ENCODE measurements at places on chromosomes 6 and 20. TPM values are rescaled to one million over a fixed set of nuclear protein-coding genes. Genes with fewer than 3 reads are reported as not detected.

LGSN gene
- not detected for total RNA-seq

COL9A3 gene
- total RNA-seq = not detected

LBP gene
- not detected for total RNA-seq

HLA-DQB1 gene
- 7.4 TPM for total RNA-seq

SLC9A8 gene
- 11.4 TPM for total RNA-seq

RAET1G gene
- total RNA-seq = not detected

MACROD2 gene
- not detected for total RNA-seq

FAM209B gene
- 0.64 TPM for total RNA-seq

PSORS1C2 gene
- total RNA-seq = not detected

SLC26A8 gene
- not detected for total RNA-seq

ANGPT4 gene
- not detected for total RNA-seq

RNF114 gene
- 76.5 TPM for total RNA-seq

TREM1 gene
- 4.3 TPM for total RNA-seq

HLA-DRA gene
- total RNA-seq = 1.6 TPM

TAP2 gene
- total RNA-seq = 138 TPM

PDYN gene
- not detected for total RNA-seq

DNAAF9 gene
- total RNA-seq = 0.43 TPM

OVOL2 gene
- total RNA-seq = not detected

COL9A1 gene
- total RNA-seq = not detected

ZBTB12 gene
- 0.69 TPM for total RNA-seq

KCNQ5 gene
- total RNA-seq = 12.0 TPM

CTCFL gene
- total RNA-seq = not detected

NRSN2 gene
- total RNA-seq = 3.9 TPM

AIF1 gene
- total RNA-seq = 129 TPM

TMEM74B gene
- total RNA-seq = 0.17 TPM

OPRM1 gene
- not detected for total RNA-seq

ASXL1 gene
- total RNA-seq = 162 TPM

ADGRB3 gene
- total RNA-seq = not detected

SIRPA gene
- 0.12 TPM for total RNA-seq

LY6G6D gene
- total RNA-seq = not detected

VEGFA gene
- total RNA-seq = 37.3 TPM

OR2B6 gene
- total RNA-seq = not detected

PAX1 gene
- total RNA-seq = not detected

NRN1 gene
- 0.45 TPM for total RNA-seq

ZNF334 gene
- total RNA-seq = 2.1 TPM

GHRH gene
- total RNA-seq = not detected

CLVS2 gene
- not detected for total RNA-seq
